ENCODE measurements at places on chromosomes 7 and 10.

DNA sequence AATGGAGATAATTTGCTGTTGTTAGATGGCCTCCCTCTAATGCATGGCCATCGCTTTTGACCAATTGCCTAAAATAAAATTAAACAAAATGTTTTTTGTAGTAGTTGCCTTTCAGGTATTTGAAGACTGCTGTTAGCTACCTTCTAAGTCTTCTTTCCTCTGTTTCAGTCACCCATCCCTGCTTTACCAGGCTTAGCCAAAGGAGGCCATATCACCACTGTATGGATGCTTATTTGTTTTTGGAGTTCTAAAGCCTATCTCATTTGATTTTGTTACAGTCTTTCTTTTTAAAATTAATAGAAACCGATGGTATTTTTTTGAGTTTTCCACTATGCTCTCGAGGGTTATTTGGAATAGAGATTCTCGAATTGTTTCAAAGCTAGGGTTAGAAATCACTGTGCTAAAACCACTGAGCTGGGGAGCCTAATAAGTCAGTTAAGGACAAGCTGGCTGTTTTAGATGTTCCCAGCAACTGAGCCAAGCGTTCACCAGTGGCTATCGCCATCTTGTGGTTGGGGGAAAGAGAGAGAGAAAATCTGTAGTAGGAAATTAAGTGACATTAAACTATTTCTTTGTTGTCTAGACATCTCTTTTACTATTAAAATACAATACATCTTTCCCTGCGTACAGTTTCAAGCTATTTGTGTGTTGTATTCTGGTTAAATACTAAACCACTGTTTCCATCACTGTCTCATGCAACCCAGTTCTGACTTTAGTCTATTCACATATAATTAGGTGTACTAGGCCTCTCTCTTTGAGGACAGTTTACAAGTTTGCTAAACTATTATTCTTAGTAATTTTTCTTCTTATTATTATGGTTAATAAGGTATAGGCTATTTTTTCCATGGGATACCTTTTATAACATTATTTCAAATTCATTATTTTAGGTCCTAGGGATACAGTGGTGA is 52.2 kb downstream of the GPR158 start:
- DNase-seq: peak; percentile 24

- DNase-seq: no peak
Measured at GRCh38 chr7:91668217-91668616, 212.3 kb downstream of the MTERF1 start.

DNA sequence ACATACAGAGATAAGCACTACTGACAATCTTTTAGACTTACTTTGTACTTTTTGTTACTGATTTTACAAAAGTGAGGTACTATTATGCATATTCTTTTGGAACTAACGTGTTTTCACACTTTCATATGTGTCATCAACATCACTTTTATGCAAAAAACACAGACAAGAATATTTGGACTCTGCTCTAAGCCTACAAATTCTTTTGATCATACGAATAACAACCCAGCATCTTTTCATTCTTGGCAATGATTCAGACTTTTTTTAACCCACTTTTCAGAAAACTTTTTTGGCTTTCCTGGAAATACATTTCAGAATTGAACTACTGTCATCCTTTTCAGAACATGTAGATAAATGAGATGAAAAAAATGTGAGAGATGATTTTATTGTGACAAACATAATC is 30.2 kb downstream of the USP6NL start:
- peak; percentile 15 for DNase-seq

DNA sequence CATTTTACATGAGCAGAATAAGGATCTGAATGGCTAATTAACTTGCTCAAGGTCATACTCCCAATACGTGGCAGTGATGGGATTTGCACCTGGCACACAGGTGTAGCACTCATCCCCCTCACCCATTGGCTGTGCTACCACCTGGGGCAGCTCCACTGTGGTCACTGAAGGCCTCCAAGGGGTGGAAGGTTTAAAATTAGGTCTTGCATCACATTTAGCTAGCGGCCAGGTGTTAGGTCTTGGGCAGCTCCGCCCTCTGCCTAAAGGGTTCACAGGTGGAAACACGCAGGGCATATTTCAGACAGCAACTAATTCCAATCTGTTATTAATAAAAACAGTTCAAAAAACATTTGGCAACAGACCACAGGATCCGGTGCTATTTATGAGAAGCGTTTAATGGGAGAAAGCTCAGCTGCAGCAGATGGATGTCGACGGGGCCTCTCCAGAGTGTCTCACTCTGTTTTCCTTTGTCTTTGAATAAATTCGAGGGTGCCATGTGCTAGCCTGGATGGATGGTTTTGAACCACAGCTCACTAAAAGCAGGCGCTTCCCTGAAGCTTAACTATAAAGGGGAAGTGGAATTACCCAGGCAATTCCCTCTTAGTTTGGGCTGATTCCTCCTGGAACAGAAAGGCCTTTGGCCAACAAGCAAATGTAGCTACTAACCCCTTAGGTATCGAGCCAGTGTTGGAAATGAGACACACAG is 1017.6 kb downstream of the TYW1 start:
- DNase-seq: no peak

DNA sequence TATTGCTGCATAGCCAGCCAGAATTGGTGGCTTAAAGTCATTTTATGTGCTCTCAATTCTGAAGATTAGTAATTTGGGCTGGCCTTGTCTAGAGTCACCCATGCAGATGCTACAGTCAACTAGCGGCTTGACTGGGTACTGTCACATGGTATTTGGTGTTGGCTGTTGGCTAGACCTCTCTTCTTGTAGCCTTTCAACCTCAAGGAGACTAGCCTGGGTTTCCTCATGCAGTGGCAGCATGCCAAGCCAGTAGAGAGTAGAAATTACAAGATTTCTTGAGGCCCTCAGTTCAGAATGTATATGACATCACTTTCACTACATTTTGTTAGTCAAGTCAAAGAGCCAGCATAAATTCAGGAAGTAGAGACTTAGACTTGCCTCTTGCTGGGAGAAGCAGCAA is 3.7 kb upstream of the ZNF800 start:
- DNase-seq: peak; percentile 33

GRCh38 chr10:132587175-132587574 is 49.6 kb downstream of the INPP5A start:
- DNase-seq: no peak

- DNase-seq: no peak
Measured at GRCh38 chr7:122844191-122844988, 41.9 kb downstream of the CADPS2 start.

DNA sequence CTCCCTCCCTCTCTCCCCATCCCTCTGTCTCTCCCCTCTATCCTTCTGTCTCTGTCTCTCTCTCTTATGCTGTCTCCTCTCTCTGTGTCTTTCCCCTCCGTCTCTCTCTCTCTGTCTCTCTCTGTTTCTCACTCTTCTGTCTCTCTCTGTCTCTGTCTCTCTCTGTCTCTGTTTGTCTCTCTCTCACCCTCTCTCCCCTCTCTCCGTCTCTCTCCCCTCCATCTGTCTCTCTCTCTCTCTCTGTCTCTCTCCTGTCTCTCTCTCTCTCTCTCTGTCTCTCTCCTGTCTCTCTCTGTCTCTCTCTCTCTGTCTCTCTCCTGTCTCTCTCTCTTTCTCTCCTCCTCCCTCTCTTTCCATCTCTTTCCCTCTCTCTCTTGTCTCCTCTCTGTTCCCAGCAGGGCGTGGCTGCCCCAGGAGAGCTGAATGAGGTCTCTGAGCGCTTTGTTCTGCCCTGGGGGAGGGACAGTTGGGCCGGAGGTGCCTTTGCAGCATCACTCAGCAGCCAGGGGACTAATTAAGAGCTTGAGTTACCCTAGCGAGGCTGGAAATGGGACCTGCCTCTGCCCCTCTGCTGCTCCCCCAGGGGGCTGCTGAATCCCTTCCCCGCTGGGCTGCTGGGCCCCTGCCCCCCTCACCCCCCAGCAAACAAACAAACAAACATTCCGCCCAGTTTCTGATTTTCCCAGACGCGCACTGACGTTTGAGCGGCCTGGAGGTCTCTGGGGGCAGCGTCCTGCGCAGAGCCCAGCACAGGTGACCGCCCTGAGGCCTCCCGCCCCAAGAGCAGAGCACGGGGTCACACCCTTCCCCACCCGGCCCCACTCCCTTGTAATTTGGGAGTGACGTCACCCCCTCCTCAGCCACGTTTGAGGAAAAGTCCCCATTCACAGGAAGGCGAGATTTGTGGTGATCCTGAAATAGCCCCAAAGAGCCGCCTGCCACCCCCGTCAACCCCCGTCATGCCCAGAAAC is 68.1 kb downstream of the PDGFA start:
- no peak for DNase-seq

DNA sequence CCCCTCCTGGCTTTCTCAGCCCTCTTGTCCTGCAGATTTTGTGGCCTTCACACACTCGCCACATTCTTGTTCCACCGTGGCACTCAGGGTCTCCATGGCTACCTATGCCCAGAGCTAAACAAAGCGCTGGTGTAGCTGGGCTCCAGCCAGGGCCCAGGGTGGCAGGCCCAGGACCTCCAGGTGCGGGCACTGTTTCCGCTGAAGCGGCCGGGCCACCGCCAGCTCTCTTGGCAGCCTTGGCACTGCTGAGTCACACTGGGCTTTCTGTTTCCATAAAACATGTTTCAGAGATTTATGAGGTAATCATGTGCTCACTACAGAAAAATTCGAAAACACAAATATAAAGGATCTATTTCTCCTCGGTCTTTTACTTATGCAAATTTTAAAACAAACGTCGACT is 51.3 kb downstream of the AOC1 start:
- DNase-seq: peak; percentile 36

- no peak for DNase-seq
Measured at GRCh38 chr10:131961047-131961776, 20.5 kb downstream of the BNIP3 start.

- no peak for DNase-seq
Measured at GRCh38 chr7:135716677-135717238, 11.2 kb downstream of the SLC13A4 start.

DNA sequence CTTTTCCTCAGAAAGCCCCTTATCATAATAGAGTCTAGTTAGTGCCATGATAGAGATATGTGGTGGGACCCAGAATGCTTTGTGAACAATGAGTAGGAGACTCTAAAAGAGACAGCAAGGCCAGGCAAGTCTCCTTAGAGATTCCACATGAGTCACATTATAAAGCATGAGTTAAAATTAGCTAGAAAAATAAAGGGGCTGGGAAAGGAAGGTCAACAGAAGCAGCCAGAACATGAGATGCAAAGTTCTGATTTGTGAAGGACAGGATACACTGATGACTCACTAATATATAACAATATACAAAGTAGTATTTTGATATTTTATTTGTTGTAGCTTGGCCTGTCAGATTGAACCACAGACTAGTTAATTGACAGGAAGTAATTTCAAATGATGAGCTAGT is 25.3 kb upstream of the SNX13 start:
- no peak for DNase-seq

- DNase-seq: no peak
Measured at GRCh38 chr10:15775513-15775912, 55.8 kb upstream of the ITGA8 start.

GRCh38 chr10:14742382-14742781 is 32.3 kb downstream of the FAM107B start:
- DNase-seq: no peak

GRCh38 chr7:119436882-119437281 is 836.1 kb upstream of the KCND2 start:
- no peak for DNase-seq

- no peak for DNase-seq
Measured at GRCh38 chr7:27173511-27173955, 587 bp downstream of the HOXA10 start.

DNA sequence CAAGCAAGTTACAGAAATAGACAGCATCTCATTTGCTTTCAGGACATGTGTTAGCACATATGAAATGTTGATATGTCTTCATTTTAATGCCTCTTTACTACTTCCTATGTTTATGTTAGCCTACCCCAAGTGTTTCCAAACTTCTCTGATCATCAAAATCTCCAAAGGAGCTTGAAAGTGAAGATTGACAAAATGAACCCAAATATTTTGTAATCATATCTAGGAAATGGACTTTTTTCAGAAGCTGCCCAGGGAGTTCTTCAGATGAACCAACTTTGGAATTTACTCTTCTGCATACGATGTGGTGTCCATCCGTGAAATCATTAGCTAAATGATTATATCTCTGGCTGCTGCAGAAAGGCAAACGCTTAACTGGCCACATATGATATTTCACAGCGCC is 101.2 kb upstream of the AOAH start:
- no peak for DNase-seq

GRCh38 chr10:130453036-130453720 is 317.0 kb downstream of the GLRX3 start:
- no peak for DNase-seq

- DNase-seq: no peak
Measured at GRCh38 chr7:44985900-44986217, 7.0 kb upstream of the MYO1G start.

GRCh38 chr7:81707966-81708365 is 61.9 kb downstream of the HGF start:
- DNase-seq: no peak

DNA sequence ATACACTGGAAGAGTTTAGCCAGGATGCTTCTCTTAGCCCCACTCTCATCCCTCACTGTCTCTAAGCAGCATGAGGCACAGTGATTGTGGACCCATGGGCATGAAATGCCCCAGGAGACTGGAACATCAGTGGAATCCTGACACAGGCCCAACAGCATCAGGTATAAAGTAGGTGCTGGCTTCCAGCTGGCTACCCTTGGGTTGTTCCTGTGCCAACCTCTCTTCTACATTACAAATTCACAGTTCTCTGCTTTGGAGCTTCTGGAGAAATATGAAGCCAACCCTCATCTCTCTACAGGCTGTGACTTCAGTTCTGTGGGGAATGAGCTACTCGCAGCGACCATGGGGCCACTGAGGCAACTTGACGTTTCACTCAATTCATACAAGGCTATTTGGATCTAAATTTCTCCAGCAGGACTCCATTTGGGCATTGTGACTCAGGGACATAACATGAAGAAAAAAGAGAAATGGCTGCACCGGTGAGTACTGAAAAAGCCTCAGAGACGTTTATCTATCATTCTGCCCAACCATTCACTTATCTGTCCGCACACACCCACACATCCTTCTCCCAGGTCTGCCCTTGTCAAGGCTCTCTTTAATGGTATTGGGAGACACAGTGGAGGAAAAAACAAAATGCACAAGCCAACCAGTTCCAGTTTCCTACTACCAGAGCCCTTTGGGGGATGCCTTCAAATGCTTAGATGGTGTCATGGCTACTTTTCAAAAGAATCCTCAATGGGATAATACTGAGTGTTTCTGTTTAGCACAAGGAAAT is 35.4 kb upstream of the TM9SF3 start:
- DNase-seq: no peak

- DNase-seq: no peak
Measured at GRCh38 chr7:99729486-99730237, 5.3 kb downstream of the CYP3A7 start.

DNA sequence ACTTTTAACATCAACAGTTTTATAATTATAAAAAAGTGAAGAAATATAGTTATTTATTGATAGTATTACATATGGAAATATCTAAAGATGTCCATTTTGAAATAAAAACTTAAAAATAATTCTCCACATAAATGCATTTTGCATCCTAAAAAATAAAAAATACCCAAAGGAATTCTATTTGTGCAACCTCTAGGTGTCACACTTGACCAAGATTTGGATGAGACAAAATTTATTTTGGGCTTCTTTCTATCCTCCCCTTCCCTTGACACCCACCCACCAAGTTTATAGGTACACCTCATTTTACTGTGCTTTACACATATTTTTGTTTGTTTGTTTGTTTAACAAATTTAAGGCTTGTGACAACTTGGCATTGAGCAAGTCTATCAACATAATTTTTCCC is 3.3 kb upstream of the THSD7A start:
- DNase-seq: no peak

Measured in activated CD4-positive, alpha-beta T cell treated with anti-CD3 and anti-CD28 coated beads, Interleukin-10, Interleukin-2, amounts not matched to agents 100 ng/mL and 50 ng/mL, durations not matched to agents 16 hours and 8 hours (primary cell).